ENCODE measurements at places on chromosomes 3 and 15.

DNA sequence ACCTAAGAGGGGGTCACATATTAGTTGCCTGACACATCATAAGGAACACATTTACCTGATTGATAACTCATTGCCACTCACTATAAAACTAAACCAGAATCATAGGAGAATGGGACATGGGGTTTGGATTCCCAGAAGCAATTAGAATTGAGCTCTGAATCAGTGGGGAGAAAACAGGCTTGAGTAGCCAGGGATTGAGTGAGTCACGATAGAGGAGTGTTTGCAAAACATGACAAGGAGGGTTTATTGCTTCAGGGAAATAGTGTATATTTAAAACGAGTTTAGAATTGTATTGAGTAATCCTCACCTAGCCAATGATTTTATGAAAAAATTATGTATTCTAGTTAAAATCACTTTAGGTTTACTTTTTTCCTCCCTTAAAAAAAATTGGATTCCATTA, 101.1 kb upstream of the THRB start:
- no peak for DNase-seq

GRCh38 chr3:26375843-26376530, 246.6 kb upstream of the LRRC3B start:
- no peak for DNase-seq

GRCh38 chr15:83250781-83251180, 33.7 kb downstream of the BNC1 start:
- no peak for DNase-seq

GRCh38 chr3:143329567-143330211, 210.1 kb downstream of the CHST2 start:
- no peak for DNase-seq

- peak; percentile 28 for DNase-seq
Observed at GRCh38 chr3:186520957-186521842, 23.0 kb downstream of the CRYGS start.

- DNase-seq: no peak
Observed at GRCh38 chr3:174355505-174355904, 503.6 kb upstream of the NAALADL2 start.

DNA sequence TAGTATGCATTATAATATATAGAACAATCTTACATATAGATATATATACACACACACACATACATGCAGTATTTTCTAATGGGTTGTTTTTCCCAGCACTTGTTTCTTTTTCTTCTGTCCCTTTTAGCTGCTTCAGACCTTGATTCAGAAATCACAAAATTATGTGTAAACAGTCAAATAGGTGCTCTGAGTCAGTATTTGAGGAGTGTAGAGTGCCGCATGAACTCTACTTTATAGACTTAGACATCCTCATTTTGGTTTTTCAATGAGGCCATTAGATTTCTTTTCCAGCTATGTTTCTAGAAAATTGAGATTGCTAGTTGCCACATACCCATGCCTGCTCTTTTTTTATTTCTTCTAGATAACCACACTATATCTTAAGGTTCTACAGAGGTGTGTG, 58.2 kb downstream of the HHLA2 start:
- DNase-seq: no peak

GRCh38 chr3:180352261-180352660, 249.7 kb upstream of the TTC14 start:
- no peak for DNase-seq

- DNase-seq: no peak
Observed at GRCh38 chr15:81379269-81379668, 5.3 kb upstream of the TMC3 start.

GRCh38 chr3:177676148-177676547, 478.9 kb upstream of the TBL1XR1 start:
- no peak for DNase-seq

GRCh38 chr15:26504009-26504408, 268.9 kb downstream of the GABRB3 start:
- no peak for DNase-seq

GRCh38 chr3:84136425-84136824, 822.4 kb upstream of the CADM2 start:
- no peak for DNase-seq

DNA sequence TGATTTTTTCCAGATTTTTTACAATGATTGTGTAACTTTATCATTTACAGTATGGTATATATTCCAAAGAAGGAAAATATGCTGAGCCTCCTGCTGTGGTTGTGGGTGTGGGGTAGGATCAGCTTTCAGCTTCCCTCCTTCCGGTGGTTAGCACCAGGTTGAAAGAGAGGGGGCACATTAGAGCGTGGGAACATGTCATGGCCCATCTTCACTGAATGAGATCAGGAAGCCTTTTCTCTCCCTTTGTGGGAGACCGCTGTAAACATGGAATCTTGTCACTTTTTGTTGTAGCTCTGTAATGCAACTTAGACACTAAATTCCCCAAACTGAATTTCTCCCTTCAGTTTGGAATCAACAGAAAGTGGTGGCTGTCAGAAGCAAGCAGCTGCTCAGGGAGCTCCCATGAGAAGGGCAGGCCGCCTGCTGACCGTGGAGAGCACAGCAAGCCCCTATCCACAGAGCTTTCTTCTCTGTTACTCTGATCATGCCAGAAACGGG, 86.7 kb upstream of the LIMD1 start:
- DNase-seq: no peak

GRCh38 chr3:124792341-124793040, 62.2 kb downstream of the UMPS start:
- no peak for DNase-seq

- no peak for DNase-seq
Observed at GRCh38 chr3:124315215-124316033, 323.5 kb upstream of the ROPN1 start.

- DNase-seq: no peak
Observed at GRCh38 chr3:69016901-69017300, 3.4 kb upstream of the EOGT start.

DNA sequence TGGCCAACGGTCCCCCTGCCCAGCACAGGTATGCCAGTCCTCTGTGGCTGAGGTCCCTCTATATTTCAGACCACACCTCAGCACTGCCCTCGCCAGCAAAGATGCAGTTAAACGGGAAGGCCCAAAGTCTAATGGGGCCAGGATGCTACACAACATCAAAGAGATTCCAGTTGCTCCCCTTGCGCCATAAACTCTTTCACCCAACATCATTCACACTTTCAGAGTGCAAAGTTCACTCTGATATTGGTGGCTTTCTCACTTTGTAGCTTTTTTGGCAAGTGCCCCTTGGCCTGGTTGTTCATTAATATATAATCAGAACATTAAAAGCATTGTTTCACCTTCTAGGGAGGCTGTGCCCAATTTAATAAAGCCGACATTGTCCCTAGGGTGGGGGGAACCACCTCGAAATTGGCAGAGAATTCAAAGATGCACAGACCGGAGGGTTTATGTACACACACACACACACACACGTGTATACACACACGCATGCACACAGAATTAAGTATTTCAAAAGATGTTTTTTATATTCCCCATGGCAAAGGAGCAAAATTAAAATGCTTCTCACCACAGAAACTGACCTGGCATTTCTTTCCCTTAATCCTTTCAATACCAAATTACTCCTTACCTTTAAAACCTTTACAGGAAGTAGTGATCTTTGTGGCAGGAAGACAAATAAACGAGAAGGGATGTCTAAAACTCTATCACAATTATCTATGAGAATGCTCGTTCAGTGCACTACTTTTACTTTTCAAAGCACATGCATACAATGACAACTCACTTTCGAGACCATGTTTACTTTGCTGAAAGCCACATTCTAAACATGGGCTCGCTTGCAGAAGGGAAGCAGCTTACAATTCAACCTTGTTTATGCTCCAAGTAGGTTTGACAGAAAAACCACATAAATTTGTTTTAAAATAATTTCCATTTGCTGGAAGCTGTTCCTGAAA, 19.5 kb downstream of the LRIG1 start:
- no peak for DNase-seq

GRCh38 chr3:159627634-159628033, 361.0 kb upstream of the IL12A start:
- DNase-seq: no peak

DNA sequence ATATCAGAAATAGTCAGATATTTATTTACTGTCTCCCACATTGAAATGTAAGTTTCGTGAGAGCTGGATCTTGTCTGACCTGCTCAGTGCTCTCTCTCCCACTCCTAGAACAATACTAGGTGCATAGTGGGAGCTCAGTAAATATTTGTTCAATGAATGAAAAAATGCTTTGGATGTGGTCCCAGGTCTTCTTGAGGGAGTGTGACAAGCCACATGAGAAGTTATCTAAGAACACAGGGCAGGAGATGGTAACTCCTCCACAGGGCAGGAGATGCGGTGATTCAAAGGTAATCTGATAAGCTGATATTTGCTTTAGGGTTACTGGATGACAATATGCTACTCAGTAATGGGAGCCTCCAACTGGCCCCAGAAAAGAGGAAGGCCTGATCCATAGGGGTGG, 25.8 kb upstream of the PLA2G4E start:
- no peak for DNase-seq

DNA sequence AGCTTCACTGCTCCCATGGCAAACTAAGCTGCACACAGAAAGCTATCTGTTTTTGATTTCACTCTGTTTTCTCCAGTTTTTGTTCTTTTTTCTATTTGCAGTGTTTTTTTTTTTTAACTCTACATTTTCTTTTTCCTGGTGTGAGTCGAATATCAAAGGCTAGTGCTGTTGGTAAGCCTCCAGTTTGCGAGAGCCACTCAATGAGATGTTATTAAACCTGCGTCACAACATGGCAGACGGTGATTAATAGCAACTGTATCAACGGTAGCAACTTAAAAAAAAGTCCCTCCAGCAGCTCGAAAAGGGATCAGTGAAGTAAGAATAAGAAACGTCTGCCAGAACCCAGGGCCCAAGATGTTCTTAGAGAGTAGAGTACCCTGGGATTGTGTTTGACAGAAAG, 84.1 kb downstream of the MEIS2 start:
- DNase-seq: no peak

- no peak for DNase-seq
Observed at GRCh38 chr3:193805448-193805847, 212.4 kb downstream of the OPA1 start.

DNA sequence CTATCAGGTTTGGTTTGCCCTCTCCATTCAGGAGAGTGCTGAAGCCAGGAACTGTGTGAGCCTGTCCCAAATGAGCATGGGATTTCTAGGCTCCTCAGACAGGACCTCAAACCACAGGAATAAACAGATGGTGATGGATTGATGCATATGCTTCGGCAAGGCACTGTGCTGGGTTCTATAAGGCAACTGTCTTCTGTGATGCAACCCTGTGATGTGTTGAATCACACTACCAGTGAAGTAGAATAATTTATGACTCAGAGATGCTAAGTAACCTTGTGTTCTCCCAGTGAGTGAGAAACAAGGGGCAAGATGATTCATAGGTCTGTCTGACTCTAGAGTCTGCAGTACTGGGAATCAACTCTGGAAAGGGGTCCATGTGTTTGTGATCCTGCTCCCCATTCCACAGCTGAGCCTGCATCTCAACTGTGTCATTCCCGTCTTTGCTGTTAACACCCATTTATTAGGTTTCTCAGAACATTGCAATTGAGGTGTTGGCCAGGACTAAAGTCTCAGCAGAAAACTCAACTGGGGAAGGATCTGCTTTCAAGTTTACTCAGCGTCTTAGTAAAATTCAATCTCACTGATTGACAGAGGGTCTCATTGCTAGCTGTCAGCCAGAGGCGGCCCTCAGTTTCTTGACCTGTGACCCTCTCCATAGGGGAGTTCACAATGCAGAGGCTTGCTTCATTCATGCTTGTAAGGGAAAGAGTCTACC, 510.1 kb upstream of the CFAP20DC start:
- peak; percentile 5 for DNase-seq

- DNase-seq: no peak
Observed at GRCh38 chr15:40870716-40871115, 3.3 kb downstream of the RHOV start.

- no peak for DNase-seq
Observed at GRCh38 chr3:36206956-36207580, 173.2 kb upstream of the STAC start.

DNA sequence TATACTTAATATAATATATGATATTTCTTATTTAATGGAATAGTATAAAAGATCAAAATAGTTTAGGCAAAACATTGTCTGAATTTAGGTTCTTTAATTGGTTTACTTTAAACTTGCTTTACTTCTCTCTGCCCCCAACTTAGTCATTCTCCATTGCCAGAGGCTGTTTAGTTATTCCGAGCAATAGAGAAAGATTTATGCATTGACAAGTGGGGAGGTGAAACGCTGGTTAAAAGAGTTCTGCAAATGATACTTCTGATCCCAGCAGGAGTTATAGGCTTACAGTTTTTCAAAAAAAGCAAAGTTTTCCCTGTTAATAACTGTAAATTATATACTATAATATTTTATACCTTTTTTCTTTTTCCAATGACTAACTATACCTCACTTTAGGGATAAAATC, 145.4 kb downstream of the EPHA3 start:
- no peak for DNase-seq

DNA sequence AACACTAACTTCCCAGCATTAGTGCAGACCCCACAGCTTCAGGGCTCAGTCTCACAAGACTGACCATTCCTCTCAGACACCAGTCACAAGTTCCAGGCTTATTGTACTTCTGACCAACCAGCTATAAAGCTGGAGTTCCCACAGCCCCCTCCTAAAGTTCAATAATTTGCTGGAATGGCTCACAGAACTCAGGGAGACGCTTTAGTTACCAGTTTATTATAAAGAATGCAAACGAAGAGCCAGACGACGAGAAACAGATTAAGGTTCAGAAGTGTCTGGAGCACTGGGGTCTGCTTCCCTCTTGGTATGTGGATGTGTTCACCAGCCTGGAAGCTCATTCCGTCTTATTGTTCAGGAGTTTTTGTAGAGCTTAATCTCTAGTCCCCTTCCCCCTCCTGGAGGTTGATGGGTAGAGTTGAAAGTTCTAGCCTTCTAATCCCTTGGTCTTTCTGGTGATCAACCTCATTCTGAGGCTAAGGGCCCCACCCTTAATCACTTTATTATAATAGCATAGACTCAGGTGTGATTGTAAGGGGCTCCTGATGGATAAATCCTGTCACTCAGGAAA, 4.8 kb upstream of the CSRNP1 start:
- no peak for DNase-seq

DNA sequence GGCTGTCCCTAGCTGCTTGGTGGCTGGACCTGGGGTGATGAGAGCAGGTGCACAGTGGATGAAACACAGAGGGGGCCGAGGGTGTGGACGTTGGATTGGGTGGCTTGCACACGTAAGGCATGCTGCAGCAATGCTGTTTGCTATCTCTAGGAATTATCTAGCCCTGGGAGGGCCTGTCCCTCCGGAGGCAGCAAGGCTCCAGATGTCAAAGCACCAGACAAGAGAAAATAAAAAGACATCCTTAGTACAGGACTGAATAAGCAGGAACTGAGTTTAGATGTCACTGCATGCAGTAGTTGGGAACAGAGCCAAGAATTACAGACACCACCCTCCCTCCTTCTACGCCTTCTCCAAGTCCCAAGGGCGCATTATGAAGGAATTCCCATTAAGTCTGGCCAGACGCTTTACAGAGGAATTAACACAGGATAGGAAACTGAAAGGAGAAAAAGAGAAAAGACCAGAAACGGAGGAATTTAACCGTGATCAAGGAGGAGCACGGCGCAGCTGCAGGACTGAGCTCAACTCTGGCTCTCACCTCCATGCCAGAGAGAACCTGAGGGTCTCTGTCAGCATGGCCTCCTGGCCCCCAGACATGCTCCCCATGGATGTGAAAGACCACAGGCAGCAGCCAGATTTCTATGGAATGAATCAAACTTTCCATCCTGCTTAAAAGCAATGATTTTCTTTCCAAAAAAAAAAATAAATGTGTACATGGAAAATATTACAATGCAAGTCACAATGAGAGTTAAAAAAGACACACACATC, 13.8 kb downstream of the ATP10A start:
- no peak for DNase-seq

- DNase-seq: peak; percentile 21
Observed at GRCh38 chr15:22979238-22980188, 655 bp downstream of the CYFIP1 start.

- no peak for DNase-seq
Observed at GRCh38 chr15:63250312-63250965, 27.0 kb upstream of the APH1B start.

Data from stimulated activated naive CD4-positive, alpha-beta T cell treated with Interleukin-2 at 50 U/mL for 16 hours (primary cell).